ENCODE measurements at places on chromosomes 3 and 15.

DNA sequence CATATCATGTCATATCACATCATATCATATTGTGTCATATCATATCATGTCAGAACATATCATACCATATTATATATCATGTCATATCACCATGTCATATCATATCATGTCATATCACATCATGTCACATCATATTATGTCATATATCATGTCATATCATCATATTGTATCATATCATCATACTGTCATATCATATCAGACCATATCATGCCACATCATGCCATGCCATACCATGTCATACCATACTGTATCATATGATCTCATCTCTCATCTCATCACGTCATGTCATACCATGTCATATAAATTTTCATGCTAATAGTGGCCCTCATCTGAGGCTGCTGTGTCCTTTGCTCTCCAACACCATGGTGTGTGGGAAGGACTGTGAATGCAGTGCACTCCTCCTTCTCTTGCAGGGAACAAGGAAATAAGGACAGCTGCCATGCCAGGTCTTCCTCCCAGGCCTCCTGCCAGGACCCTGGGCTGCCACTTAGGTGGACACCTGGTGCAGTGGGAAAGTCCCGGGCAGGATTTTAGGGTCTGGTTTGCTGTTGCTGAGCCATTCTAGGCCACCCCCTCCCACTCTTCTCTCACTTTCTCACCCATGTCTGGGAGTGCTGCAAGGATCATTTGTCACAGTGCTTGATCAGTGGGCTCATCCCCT, 72.4 kb upstream of the TRPM1 start:
- DNase-seq, result no peak

GRCh38 chr3:187648177-187648576, 22.0 kb downstream of the SST start:
- DNase-seq, result no peak

DNA sequence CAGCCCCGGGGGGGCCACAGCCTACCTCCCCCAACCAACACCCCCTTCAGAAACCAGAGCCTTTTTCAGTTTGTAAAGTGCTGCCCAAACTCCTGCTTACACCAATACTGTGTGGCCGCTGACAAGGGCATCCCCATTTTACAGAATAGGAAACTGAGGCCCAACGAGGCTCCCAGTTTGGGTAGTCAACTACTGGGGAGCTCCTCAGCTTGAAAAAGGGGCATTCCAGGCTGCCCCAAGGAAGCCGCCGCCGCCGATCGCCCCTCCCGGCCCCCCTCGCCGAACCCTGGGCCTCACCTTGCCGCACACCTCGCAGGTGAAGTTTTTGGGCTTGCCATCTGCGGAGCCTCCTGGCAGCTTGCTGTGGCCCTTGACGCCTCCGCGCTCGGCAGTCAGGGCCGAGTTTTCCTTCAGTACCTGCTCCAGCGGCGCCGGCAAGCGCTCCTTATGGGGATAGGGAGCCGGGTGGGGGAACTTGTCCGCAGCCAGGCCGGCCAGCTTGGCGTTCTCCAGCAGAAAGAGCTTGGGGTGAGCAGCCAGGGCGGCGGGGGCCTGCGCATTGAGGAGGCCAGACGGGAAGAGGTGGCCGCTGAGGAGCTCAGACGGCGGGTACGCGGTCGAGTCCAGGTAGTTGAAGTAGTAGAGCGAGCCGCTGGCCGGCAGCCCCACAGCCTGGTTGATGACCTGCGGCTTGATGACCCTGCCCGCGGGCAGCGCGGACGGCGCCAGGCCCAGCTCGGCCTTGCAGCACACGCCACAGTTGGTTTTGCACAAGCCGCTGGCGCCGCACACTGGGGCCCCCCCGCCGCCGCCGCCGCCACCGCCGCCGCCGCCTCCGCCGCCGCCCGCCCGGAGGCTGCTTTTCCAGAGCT, 1.4 kb downstream of the FEZF2 start:
- no peak for DNase-seq

DNA sequence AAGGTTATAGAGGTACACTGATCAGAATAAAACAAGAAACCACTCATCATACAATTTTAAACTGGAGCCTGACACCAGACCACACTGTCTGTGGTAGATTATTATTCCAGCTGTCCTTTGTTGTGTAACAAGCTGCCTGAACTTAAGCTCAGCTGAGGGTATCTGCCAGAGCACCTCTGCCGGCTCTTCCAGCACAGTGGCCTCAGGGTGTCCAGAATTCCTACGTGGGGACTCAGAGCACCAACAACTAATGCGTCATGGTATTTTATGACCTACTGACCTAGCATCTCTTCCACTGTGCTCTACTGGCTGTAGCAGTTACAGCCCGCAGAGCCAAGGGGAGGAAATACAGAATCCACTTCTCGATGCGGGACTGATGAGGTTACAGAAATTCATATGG, 15.6 kb upstream of the RAF1 start:
- no peak for DNase-seq

- no peak for DNase-seq
These were observed 33.8 kb upstream of the TFRC start for GRCh38 chr3:196115678-196116083.

GRCh38 chr15:53453253-53454105, 306.0 kb downstream of the WDR72 start:
- DNase-seq, result no peak

DNA sequence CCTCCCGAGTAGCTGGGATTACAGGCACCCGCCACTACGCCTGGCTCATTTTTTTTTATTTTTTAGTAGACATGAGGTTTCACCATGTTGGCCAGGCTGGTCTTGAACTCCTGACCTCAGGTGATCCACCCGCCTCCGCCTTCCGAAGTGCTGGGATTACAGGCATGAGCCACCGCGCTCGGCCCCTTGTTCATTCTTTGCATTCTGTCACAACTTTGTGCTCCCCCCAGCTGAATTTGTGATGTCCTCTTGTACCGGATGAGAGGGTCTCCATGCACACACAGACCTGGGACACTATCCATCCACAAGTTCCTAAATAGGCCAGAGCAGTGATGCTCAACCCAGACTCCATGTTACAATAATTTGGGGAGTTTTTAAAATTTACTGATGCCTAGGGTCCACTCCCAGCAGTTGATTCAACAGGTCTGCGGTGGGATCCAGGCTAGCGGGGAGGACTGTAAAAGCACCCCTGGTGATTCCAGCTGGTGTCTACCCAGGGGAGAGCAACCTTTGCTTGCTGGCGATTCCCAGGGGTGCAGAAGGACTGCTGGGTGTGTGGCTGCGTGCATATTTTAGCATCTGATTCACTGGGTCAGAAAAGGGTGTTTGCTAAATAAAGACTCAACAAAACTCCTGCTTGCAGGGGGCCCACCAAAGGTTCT, 1.0 kb downstream of the RASSF1 start:
- no peak for DNase-seq

GRCh38 chr3:186930641-186931531, 560 bp downstream of the ST6GAL1 start:
- DNase-seq, result no peak

DNA sequence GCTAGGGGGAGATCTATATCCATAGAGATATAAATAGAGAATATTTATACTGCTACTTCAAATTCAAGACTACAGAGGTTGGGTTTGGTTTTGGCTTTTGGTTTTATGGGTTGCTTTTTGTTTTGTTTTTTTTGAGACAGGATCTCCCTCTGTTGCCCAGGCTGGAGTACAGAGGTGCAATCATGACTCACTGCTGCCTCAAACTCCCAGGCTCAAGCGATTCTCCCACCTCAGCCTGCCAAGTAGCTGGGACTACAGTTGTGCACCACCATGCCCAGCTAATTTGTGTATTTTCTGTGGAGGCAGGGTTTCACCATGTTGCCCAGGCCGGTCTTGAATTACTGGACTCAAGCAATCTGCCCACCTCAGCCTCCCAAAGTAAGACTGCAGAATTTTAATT, 3.9 kb upstream of the UBL7 start:
- DNase-seq, result no peak

DNA sequence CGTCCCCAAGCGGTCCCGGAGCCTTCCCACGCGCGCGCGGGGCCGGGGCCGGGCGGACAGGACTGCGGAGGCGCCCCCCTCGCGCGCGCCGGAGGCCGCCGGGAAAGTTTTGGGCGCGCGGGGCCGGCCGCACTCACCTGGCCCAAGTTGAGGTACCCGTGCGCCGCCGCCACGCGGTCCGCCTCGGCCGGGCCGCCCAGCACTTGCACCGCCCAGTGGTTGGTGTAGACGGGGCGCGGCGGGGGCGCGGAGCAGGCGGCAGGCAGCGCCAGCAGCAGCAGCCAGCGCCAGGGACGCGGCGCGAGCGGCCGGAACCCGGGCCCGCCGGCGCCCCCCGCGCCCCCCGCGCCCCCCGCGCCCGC, 289 bp downstream of the PCSK6 start:
- DNase-seq, result no peak

DNA sequence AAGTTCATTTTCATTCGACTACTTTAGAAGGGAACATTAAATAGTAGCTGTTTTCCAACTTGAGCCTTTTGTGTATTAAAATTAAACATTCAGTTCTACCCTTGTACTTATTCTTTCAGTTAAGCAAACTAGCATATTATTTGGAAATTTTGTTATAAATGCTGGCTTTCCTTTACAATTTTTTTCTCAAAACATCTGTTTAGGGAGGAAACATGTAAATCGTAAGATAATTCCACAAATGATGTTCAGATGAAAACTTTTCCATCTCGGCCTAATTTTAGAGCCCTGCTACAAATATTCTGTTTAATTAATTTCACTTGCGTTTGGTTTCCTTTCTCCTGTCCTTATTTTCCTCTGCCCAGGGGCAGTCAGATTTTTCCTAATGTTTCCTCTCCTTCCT, 476.2 kb upstream of the RGMA start:
- DNase-seq, result no peak

- no peak for DNase-seq
These were observed 81.5 kb downstream of the DLG1 start for GRCh38 chr3:197216914-197217313.

- DNase-seq, result no peak
These were observed 17.7 kb downstream of the TTC21A start for GRCh38 chr3:39124876-39125840.

- no peak for DNase-seq
These were observed 35.8 kb upstream of the LRRFIP2 start for GRCh38 chr3:37210230-37210629.

- DNase-seq, result no peak
These were observed 3.1 kb upstream of the CFAP20DC start for GRCh38 chr3:59052803-59053411.

DNA sequence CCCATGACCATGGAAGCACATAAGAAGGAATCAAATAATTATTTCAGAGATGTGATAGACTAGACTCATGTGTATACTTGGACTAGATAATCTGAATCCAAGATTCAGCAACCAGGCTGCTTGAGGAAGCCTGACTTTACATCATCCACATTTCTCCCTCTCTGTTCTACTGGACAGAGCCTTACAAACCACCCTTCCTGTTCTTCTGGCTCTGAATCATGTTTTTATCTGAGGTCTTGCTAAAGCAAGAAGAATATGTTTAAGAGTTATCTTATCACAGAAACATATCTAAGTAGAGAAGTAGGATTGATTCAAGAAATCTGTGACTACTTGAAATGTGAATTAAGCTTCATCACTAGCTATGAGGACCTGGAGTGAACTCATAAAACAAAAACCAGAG, 71.1 kb upstream of the SLC24A5 start:
- no peak for DNase-seq
